CD4-positive, alpha-beta T cell treated with Interleukin-15 for 1 hour (primary cell): ENCODE measurements at places on chromosomes 4 and X.

- no peak for DNase-seq
Observed at GRCh38 chr4:113610537-113610936, 151.0 kb downstream of the CAMK2D start.

DNA sequence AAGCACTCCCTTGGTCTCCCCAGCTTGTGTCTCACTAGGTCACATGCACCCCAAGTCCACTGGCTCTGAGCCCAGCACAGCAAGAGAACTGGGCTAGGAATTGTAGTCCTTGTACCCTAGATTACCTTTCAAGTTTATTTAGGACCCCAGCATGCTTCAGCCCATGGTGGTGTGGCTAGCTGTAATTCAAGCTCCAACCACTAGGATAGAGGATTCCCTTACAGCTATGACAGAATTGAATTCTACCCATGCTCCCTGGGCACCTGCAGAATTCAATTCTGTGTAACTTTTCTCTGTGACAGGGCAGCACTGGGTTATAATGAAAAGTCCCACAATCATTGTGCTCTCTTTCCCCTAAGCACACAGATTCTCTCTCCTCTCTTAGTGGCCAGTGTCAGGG is 253.8 kb upstream of the DMD start:
- DNase-seq = no peak

- peak; percentile 27 for DNase-seq
Observed at GRCh38 chr4:81605271-81605670, 133.6 kb upstream of the RASGEF1B start.

- DNase-seq = peak; percentile 33
Observed at GRCh38 chrX:39766085-39766726, 331.6 kb downstream of the BCOR start.

DNA sequence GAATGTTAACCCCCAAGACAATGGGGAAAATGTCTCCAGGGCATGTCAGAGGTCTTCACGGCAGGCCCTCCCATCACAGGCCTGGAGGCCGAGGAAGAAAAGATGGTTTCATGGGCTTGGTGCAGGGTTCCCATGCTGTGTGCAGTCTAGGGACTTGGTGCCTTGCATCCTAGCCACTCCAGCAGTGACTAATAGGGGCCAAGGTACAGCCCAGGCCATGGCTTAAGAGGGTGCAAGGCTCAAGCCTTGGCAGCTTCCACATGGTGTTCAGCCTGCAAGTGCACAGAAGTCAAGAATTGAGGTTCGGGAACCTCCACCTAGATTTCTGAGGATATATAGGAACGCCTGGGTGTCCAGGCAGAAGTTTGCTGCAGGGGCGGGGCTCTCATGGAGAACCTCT is 50.6 kb downstream of the BMP3 start:
- DNase-seq = no peak

- no peak for DNase-seq
Observed at GRCh38 chr4:25370242-25370641, 6.8 kb upstream of the ANAPC4 start.

- no peak for DNase-seq
Observed at GRCh38 chrX:21798677-21799219, 40.7 kb upstream of the MBTPS2 start.

DNA sequence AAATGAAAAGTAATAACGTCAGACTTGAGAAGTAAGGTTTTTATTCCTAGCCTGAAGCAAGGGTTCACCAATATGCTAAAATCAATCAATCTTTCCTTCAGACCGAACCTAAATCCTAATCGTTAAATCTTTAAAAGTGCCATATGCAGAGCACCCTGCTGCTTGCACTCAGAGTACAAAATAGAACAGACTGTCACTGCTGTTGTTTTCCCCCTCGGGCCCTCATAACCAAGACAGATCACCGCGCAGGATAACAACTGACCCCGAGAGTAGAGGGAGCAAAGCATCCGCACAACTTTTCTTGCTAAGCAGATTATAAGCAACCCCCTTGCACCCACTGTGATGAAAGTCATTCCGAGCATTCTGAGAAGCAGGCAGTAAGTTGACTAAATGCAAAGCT is 550.9 kb upstream of the NDST4 start:
- no peak for DNase-seq

- no peak for DNase-seq
Observed at GRCh38 chr4:166518776-166519175, 645.7 kb downstream of the TLL1 start.

- DNase-seq = no peak
Observed at GRCh38 chrX:49242545-49243066, 7.3 kb downstream of the CCDC22 start.

DNA sequence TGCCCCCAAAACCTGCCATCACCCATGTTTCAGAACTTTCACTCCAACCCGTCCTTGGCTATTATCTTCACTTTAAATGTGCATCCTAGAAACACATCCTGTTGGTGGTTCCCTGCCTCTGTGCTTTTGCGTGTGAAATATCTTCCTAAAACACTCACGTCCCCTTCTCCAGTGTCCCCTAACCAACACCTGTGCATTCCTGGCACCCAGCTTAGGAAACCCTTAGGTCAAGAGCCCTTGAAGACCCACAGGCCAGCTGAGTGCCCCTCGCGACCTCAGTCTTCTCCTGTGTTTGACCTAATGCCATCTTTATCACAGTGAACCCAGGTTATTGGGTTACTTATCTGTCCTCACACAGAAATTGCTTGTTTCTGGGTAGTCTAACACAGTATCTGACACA is 117.6 kb downstream of the STK32B start:
- DNase-seq = no peak

GRCh38 chrX:155148724-155149537 is 67.3 kb upstream of the VBP1 start:
- DNase-seq = no peak

- DNase-seq = no peak
Observed at GRCh38 chrX:12881914-12882313, 15.0 kb downstream of the TLR7 start.

DNA sequence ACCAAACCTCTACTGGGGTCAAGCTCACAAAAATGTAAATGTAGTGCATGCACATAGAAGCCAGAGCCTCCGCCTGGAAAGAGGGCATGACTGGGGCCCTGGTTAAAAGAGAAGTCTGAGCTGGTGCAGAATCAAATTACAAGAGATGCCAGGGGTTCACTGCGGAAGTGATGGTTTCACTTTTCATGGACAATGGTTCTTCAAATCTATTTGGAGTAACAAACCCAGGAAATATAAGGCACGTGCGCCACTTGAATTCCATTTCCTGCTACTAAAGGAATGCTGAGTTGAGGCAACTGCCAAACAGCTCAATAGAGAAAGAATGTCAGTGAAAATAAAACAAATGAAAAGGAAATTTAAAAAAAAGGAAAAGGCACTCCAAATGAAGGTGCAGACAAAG is 79.8 kb downstream of the FUNDC1 start:
- DNase-seq = no peak

GRCh38 chr4:16597443-16597842 is 301.0 kb downstream of the LDB2 start:
- no peak for DNase-seq

GRCh38 chr4:38964942-38965775 is 67.0 kb downstream of the TMEM156 start:
- DNase-seq = no peak

DNA sequence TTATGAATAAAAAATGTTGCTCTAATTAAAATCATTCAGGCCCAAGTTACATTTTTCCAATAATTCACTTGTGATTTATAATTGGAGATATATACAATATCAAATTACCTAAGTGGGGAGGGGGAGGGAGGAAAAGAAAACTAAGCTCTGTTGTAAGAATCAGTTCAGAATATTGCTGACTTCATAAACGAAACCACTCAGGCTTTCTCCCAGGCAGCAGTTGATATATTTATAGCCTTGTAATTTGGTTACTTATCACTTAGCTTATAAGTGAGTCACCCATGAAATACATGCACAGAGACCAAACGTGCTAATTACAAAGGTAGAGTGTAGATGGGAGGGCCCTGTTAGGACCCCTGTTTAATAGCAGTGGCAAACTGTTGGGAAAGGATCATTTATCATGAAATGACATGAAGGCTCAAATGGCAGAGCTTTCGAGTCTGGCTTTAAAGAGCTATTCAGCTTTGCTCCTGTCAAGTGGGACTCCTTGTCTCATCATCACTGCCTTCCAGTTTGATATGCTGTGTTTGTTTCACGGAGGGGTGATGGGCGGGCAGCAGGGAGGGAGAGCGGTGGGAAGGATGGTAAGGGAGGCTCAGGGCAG is 105.6 kb upstream of the PGRMC2 start:
- no peak for DNase-seq

GRCh38 chr4:100019821-100020220 is 69.7 kb upstream of the H2AZ1 start:
- DNase-seq = no peak

- DNase-seq = no peak
Observed at GRCh38 chr4:147826288-147826646, 94.4 kb downstream of the ARHGAP10 start.

- DNase-seq = peak; percentile 51
Observed at GRCh38 chrX:118823263-118824172, at the start of gene ZCCHC12. ZCCHC12 (plus strand) TSS chrX:118823824; CDS start chrX:118825245, 1,421 bp downstream.

DNA sequence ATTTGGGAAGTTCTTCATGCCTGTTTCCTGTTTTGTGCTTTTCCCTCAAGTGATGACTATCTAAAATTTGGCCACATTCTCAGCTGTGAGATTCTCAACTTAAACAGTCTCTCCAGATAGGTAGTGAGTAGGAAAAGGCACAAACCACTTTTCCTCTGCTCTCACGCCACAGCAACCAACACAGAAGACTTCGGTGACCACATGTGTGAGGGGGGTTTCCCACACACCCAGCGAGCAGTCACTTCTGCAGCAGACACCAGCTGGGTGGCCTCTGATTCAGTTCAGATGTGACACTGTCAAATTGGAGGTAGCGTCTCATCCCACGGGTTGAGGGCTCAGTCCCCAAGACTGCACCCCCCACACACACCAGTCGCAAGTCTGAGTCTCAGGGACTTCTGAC is 25.1 kb upstream of the CLDN34 start:
- DNase-seq = peak; percentile 46

- DNase-seq = no peak
Observed at GRCh38 chr4:95606739-95607138, 58.0 kb upstream of the UNC5C start.

- no peak for DNase-seq
Observed at GRCh38 chrX:124289443-124289842, 43.0 kb upstream of the TEX13D start.
